ENCODE measurements at places on chromosomes 7 and 10.

- peak; percentile 91 for DNase-seq
These were observed 269.6 kb upstream of the FZD1 start for GRCh38 chr7:90994601-90995000.

DNA sequence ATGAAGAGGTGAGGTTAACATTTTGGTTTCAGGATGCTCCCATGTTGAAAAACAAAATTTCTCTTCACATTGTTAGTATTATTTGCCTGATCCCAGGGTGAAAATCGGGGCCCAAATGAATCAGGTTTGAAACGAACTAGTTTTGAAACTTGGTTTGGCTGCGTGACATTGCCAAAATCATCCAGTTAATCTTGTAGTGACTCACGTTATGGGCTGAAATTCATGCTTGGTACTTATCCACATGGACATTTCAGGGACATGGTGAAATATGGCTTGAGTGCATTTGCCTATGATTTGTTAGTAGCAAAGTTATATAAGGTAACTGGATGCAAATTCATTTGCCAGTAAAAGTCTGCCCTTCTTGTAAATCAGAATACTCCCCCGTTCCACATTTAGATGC lies 97.3 kb downstream of the CFAP58 start:
- no peak for DNase-seq

GRCh38 chr10:49649936-49650723 lies 29.3 kb upstream of the C10orf53 start:
- no peak for DNase-seq

DNA sequence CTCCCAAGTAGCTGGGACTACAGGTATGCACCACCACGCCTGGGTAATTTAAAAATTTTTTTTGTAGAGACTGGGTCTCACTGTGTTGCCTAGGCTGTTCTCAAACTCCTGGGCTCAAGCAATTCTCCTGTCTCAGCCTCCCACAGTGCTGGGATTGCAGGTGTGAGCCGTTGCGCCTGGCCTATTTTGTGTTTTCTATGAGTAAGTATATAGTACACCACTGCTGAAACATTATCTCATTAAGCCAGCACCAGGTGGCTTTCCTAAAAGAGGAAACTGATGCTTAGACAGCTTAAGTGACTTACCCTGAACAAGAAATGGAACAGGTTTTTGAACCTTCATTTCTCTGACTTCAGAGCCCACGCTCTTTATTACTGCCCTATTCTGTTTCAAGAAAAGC lies 7.8 kb upstream of the PTPN12 start:
- no peak for DNase-seq

- DNase-seq: no peak
These were observed 40.8 kb downstream of the EPDR1 start for GRCh38 chr7:37961251-37961650.

GRCh38 chr7:111238886-111239285 lies 148.0 kb downstream of the LRRN3 start:
- no peak for DNase-seq

DNA sequence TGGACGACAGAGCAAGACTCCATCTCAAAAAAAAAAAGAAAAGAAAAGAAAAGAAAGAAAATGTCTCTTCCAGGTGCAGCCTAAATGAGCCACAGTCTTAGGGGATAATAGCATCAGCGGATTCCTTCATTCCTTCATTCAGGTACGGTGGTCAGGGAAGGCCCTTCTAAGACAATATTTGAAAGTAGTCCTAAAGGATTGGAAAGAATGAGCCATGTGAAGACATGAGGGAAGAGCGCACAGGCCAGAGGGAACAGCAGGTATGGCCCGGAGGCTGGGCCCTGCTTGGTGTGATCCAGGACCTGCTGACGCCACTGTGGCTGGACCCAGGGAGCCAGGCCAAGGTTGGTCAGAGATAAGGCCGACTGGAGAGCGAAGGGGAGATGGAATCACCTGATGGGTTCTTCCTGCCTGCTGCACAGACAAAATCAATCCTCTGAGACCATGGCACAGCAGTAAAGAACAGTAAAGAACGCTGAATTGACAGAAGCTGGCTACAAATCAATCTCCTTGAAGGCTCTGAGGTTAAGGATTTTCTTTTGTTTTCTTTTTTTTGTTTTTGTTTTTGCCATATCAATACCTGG lies 16.3 kb upstream of the MKRN1 start:
- no peak for DNase-seq

GRCh38 chr10:63094405-63094804 lies 38.7 kb upstream of the NRBF2 start:
- no peak for DNase-seq
